Dermis microvascular lymphatic vessel endothelial cell (primary cell): ENCODE measurements at places on chromosomes 1 and 21. TPM values are rescaled to one million over a fixed set of nuclear protein-coding genes. Genes with fewer than 3 reads are reported as not detected.

GRCh38 chr1:4778056-4778455, 123.6 kb downstream of the AJAP1 start:
- DNase-seq = no peak

Gene SMIM1
- total RNA-seq = 0.39 and 0.51 TPM in 2 replicates

DNA sequence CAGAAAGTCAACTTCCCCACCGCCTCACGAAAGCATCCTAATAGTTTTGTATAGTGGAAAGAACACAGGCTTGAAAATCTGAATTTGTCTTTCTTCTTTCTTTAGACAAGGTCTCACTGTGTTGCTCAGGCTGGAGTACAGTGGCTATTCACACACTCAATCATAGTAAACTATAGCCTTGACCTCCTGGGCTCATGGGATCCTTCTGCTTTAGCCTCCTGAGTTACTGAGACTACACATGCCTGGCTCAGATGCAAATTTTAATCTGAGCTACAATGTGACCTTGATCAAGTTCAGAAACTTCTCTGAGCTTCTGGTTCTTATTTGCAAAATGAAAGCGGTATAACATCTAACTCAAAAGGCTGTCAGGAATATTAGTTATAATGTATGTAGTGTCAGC, 362.1 kb downstream of the SMYD3 start:
- no peak for DNase-seq

GRCh38 chr1:2528966-2529783, 888 bp downstream of the HES5 start:
- no peak for DNase-seq

DNA sequence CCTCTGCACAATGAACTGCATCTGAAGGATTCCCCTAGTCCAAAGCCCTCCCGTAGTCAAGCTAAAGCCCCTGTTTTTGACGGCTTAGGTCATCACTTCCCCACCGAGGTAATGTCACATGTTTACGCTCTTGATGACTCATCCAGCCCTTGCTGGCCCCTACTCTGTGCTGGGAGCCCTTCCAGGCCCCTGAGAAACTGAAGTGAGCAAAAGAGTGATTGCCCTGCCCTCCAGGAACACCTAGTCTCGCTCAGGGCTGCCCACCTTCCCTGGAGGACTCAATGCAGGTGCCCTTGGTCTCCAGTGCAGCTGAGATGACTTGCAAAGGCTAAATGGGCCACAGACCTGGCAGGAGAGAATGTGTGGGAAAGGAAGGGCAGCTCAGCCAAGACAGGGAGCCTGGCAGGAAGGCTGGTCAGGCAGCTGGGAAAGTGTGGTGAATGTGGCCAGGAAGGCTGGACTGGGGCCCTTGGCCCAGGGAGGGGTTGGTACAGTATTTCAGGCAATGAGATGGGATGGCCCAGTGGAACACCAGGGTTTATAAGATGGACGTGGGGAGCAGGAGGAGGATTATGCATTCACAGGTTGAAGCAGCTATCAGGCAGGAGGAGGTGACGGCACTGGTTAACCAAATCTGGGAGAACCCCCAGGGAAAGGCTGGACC, 345.6 kb downstream of the NPHP4 start:
- DNase-seq = no peak

Gene CR1L
- total RNA-seq = not detected in 2 replicates

GRCh38 chr1:83725735-83726360, 273.1 kb downstream of the TTLL7 start:
- no peak for DNase-seq

Gene BCAR3
- total RNA-seq = 25.2 and 39.3 TPM in 2 replicates

GRCh38 chr1:158371188-158371953, 17.7 kb downstream of the CD1E start:
- DNase-seq = no peak

GRCh38 chr1:200211157-200211556, 183.6 kb downstream of the NR5A2 start:
- no peak for DNase-seq

DNA sequence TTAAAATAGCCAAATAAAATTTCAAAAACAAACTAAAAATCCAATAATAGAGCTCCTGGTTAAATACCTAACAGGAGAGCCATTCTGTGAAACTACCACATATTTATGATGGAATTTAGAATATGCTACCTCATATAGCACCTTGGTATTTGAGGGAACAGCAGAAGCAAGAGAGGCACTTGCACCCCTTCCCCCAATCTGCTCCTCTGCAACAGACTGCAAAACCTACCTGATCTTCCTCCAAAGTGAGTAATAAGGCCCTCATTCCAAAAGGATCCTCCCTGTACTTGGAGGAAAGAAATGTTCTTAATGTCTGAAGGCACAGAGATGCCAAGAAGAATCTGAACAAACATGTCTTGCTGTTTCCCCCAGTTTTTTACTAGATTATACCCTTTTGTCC, 28.1 kb upstream of the RNPC3 start:
- no peak for DNase-seq

Gene LCE1A
- total RNA-seq = not detected in 2 replicates

DNA sequence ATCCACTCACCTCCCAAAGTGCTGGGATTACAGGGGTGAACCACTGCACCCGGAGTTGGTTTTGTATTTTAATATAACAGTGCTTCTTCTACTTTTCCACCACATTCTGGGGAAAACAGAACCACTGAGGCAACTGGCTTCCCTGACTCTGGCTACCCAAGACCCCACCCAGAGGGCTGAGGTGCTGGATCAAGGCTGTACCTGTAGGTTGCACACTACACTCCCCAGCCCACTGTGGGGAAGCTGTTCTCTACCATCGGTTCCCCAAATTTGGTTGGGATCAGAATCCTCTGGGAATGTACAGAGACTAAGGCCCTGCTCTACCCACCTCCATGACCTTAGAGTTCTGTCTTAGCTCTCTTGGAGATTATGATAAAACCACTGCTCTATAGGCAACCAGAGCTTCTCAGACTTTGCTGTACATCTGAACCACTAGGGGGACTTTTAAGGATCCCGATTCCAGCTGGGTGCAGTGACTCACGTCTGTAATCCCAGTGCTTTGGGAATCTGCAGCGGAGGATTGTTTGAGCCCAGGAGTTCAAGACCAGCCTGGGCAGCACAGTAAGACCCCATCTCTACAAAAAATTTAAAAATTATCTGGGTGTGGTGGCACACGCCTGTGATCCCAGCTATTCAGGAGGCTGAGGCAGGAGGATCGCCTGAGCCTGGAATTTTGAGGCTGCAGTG, 51.6 kb downstream of the GNG4 start:
- peak; percentile 56 for DNase-seq

DNA sequence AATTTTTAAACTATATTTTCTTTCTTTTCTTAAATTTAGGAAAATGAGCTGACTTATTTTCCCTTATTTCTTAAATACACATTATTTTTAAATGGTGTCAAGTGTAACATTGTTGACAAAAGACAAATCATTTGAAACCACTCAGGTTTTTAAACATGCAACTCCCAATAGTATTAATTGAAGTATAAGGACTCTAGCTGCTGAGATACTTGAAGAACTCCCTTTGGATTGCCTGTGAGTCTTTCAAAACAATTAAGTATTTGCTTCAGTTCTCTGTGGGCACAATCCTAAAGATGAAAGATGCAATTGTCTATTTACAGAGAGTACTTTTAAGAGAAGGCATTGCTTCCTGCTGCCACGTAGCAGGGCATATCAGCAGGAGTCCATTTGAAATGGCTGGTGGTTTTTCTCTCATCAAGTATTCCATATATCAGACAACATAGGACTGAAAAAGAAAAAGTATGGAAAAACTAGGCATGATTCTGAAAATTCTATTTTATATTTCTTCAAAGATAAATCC, 373.4 kb downstream of the NEGR1 start:
- no peak for DNase-seq

Gene OR2L13
- not detected in 2 replicates for total RNA-seq

Gene CELA2A
- total RNA-seq = not detected in 2 replicates

DNA sequence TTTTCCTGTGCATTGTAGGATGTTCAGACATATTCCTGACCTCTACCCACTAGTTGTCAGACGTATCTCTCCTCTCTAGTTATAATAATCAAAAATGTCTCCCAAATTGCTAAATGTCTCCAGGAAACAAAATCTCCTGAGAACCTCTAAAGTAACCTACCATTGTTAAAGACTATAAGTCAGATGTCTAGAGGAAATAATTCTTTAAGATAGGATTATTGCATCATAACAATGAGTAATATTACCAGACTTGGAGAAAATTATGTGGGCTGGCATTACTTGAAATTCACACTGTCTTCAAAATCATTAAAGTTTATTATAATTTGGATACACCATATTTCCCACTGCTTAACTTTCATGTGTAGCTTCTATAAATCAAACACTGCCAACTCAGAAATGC, 643.0 kb upstream of the ADGRL2 start:
- DNase-seq = no peak

Gene CR1
- not detected in 2 replicates for total RNA-seq

GRCh38 chr1:73701826-73702225, 496.1 kb downstream of the LRRIQ3 start:
- no peak for DNase-seq

- DNase-seq = no peak
These were observed 1.5 kb downstream of the S100A8 start for GRCh38 chr1:153389401-153389800.

Gene KCNJ15
- 0.51 and 0.63 TPM in 2 replicates for total RNA-seq

Gene HORMAD1
- not detected in 2 replicates for total RNA-seq

GRCh38 chr1:78355656-78356055, 135.1 kb upstream of the PTGFR start:
- DNase-seq = no peak

Gene GABRD
- 0.51 and 1.0 TPM in 2 replicates for total RNA-seq

GRCh38 chr1:180912801-180913565, at the start of gene KIAA1614:
Gene KIAA1614, plus strand, starts transcription at chr1:180912897. Its CDS starts 347 bp downstream, at chr1:180913244.
- no peak for DNase-seq

GRCh38 chr1:67361641-67362040, 54.0 kb downstream of the IL12RB2 start:
- no peak for DNase-seq

DNA sequence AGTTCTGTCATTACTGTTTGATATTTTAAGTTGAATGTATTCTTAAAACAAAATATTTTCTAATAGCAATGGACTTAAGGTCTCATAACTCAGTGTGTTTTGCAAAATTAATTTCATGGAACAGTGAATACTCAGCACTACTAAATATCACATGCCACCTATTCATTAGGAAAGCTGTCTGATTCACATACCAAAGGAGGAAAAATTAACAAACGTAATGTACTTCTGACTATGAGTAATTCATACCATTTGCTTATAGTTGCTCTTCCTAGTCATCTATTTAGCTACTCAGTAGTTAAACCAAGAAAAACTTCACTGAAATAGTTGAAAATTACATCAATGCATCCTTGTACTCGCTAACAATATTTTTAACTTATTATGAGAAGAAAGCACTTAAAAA, 35.2 kb downstream of the TP53BP2 start:
- DNase-seq = no peak

- DNase-seq = no peak
These were observed at the start of gene SHISAL2A for GRCh38 chr1:52632732-52633290. Gene SHISAL2A, plus strand, starts transcription at chr1:52633168. Its CDS starts 326 bp downstream, at chr1:52633494.

GRCh38 chr1:206633708-206634121, 1.6 kb upstream of the DYRK3 start:
- no peak for DNase-seq
